Uterus (tissue), 4 donors: ENCODE measurements at places on chromosomes 4 and X.
A peak's percentile ranks its signal among the peaks of the same experiment; 100 is the strongest.

DNA sequence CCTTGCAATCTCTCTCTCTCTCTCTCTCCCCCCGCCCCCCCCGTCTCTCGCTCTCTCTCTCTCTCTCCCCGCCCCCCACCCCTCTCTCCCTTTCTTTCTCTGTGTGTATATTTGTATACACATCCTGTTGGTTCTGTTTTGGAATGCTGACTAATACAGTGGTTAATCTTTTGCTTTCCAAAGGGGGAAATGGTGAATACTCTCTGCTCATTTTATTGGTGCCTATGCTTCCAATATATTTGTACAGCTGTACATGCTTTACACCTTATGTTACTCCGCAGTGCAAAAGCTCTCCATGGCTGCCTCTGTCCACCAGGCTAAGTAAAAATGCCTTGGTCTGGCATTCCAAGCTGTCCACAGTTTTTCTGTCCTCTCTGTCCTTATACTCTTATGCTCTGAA, 158.8 kb downstream of the RBMX2 start:
- no peak for DNase-seq

GRCh38 chr4:101651778-101652177, 138.8 kb upstream of the BANK1 start:
- DNase-seq = no peak

- no peak for DNase-seq
Observed at GRCh38 chr4:141244419-141244818, 23.7 kb downstream of the ZNF330 start.

- DNase-seq = no peak
Observed at GRCh38 chrX:150255441-150256296, 107.4 kb upstream of the MAMLD1 start.

DNA sequence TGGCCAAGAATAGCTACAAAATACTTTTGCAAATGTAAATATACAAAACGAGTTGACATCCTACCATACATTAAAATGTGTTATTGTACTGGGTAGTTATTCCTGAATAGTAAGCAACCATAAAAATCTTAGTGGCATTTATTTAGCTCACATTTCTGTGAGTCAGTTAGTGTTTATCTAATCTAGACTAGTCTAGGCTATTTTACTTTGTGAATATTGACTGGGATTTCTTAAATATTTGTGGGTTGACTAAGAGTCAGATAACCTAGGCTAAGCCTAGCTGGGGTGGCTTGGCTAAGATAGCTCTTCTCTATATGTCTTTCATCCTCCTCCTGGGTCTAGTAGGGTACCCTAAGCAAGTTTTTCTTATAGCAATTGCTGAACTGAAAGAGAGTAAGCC, 543.8 kb upstream of the DIAPH2 start:
- DNase-seq = no peak

DNA sequence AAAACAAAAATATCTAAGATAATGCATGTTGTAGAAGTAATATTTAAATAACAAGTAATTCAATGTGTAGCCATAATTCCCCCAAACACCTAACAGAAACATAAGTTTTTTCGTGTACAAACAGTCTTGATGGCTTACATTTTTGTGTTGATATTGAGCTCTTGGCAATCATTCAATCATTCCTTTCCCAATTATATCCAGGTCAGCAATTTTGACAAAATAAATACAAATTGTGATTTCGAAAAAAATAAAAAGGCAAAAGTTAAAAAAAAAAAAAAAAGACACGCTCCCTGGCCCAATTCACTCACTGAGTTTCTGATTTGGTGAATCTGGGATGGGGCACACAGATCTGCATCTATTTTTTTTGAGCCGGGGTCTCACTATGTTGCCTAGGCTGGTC, 187.6 kb upstream of the GPC4 start:
- no peak for DNase-seq

- DNase-seq = no peak
Observed at GRCh38 chrX:137982472-137983172, 416.7 kb downstream of the ZIC3 start.

GRCh38 chrX:67004451-67004850, 365.6 kb upstream of the EDA2R start:
- no peak for DNase-seq

DNA sequence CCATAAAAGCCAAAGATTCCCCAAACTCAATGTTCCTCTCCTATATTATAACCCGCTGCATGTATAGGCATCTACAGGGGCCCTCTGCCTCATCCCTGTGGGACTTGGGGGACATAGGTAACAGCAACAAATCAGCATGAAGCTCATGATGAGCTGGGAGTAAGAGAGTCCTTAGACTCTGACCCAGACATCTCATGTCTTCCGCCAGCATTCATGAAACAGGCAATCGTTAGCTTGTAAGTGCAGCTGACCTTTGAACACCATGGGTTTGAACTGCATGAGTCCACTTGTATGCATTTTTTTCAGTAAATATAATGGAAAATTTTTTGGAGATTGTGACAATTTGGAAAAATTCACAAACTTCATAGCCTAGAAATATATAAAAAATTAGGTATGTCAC, 10.4 kb upstream of the SCOC start:
- DNase-seq = no peak

- no peak for DNase-seq
Observed at GRCh38 chrX:142891046-142891445, 134.7 kb upstream of the SPANXN4 start.

- no peak for DNase-seq
Observed at GRCh38 chrX:136126371-136126770, 21.0 kb upstream of the FHL1 start.

DNA sequence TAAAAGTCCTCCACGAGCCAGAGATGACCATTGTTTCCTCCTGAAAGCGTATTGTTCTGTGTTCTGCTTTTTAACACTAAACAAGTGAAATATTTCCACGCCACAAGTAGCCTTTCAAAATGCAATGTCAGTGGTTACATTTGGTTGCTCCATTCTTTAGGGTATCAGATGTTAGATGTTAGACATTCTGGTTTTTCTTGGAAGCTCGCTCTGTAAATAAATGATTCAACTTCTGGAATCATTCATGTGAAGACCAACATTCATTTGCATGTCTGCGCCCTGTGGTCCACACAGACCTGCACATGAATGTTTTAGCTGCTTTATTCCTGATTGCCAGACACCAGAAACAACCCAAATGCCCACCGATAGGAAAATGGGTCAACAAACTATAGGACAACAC, 38.0 kb upstream of the HELT start:
- DNase-seq = no peak

DNA sequence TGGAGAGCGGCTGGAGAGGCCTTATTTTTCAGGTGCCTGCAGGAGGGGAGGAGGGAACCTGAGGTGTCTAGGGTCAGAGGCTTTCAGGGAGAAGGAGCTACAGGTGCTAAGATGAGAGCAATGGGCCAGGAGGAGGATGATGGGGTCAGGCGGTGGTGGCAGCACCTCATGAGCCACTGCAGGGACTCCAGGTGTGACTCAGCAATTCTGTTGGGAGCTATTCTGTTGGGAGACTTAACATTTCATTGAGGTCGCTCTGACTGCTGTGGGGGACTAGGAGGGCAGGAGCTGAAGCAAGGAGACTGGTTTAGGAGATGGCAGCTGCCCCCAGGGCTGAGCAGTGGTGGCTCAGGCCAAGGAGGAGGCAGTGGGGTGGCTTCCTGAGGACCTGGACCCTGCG, 65.0 kb downstream of the CLDN34 start:
- DNase-seq = no peak

DNA sequence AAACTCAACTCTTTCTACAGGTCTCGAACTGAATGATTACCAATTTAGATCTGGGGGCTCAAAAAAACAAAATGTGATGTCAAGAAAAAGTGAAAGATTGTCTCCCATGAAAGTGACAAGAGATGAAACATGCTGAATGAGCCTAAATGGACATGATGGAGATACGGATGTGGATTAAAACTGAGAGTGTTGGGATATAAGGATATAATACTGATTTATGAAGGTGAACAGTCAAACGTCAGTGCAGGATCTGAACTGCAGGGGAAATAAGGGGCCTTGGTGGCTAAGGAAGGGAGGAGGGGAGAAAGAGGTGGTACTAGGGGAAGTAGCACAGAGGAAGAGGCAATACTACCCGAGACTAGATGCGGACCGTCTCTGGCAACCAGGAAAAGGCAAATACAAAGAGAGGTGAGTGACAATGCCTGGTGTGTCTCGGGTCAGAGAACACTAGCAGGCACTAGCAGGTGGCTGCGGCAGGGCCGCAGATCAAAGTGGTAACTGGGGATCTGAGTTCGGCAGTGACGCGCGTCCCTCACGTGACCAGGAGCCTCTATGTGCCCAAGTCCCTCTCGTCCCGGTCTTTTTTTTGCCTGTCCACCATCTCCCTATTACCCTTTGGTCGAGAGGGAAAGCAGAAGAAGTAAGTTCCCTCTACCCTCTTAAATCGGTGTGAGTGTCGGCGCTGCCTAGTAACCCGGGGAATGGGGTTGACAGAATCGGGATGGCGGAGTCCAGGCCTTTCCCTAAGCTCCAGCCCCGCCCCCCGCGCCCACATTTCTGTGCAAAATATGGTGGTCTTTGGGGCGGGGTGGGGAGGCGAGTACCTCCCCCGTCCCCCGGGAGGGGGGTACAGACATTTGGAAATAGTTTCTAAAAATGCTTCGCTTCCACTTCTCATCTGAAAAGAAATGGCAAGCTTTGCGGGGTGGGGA, at the start of gene TCEAL1:
Gene TCEAL1, plus strand, starts transcription at position 590 of the 932 bp plus-strand sequence. CDS start 942 bp downstream, outside the sequence.
- DNase-seq = peak; percentile 67

GRCh38 chr4:3524920-3525319, 7.3 kb downstream of the LRPAP1 start:
- DNase-seq = no peak

- DNase-seq = no peak
Observed at GRCh38 chrX:118862091-118862490, 38.5 kb downstream of the ZCCHC12 start.

GRCh38 chr4:141486375-141486997, 149.9 kb upstream of the IL15 start:
- no peak for DNase-seq

DNA sequence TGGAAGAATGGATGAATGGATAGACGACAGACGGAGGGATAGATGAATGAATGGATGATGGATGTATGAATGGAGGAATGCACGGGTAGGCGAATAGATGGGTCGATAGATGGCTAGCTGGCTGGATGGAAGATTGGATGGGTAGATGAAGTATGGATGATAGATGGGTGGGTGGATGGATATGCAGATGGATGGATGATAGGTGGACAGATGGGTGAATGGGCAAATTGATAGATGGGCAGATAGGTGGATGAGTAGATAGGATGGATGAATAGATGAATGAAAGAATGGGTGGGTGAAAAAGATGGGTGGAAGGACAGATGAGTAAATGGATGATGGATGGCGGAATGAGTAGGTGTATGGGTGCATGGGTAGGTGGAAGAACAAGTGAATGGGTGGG, 57.3 kb downstream of the EVC2 start:
- DNase-seq = no peak

DNA sequence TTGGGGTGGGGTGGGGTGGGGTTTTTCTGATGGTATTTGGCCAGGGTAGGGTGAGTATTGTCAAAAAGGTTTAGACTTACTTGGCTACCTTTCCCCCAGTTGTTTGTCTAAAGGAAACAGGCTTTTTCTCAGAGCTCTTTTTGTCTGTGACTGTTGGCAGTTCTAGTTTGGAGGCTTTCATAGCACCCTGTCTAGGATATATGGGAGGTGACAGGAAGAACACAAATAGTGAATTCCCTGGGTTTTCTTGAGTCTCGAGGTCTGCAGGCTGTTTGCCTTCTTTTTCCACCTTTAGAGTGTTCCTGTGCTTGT, 13.5 kb downstream of the RPS6KA3 start:
- DNase-seq = no peak

DNA sequence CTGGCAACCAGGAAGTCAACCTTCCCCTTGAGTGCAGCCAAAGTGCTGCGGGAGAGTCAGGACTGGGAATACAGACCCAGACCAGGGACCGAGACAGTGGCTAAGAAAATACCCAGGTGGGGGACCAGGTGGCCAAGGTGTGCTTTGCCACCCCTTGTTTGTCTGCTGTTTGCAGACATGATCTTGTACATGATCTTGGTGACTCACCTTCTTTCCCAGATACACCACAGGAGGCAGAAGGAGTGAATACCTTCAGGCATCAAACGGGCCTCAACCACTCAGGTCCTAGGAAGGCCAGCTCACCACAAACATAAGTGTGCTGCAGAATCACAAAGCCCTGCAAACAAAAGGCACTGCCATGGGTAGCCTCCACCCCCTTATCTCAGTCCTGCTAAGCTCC, 62.0 kb downstream of the CNGA2 start:
- DNase-seq = no peak

- no peak for DNase-seq
Observed at GRCh38 chrX:80223982-80224579, 196.2 kb upstream of the TENT5D start.

- no peak for DNase-seq
Observed at GRCh38 chr4:909821-910220, 22.3 kb downstream of the GAK start.

DNA sequence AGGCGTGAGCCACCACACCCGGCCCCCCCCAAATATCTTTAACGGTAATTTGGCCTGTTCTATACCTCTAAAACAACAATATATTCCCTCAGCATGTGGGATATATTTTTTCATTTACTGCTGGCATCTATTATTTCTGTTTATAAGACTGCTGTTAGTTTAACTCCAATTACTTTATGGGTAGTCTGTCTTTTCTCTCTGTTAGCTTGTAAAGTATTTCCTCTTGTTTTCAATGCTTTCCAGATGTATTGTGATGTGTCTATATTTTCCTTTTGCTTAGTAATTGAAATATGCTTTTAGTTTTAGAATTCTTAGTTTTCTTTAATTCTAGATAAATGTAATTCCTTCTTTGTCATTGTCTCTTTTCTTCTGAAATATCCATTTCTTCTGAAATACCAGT, 445.8 kb downstream of the ANKRD50 start:
- no peak for DNase-seq

DNA sequence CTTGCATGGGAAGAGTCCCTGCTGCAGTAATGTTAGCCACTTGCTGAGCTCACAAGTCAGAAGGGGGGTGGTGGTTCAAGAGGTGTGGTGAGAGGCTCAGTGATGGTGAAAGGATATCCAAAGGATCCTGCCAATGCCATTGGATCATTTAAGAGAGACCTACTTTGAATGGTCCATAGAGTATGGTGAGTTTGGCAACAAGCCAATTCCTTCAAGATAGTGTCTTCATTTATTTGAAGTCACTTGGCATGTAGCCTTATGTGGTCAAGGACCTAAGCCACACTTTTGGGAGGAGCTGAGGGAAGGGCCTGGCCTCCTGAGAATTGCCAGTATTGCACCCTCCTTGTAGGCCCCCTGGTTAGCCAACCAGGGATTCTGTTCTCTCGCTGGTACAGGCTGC, 87.9 kb downstream of the TSPAN7 start:
- DNase-seq = no peak

- DNase-seq = no peak
Observed at GRCh38 chr4:118012142-118012541, 22.1 kb upstream of the NDST3 start.

DNA sequence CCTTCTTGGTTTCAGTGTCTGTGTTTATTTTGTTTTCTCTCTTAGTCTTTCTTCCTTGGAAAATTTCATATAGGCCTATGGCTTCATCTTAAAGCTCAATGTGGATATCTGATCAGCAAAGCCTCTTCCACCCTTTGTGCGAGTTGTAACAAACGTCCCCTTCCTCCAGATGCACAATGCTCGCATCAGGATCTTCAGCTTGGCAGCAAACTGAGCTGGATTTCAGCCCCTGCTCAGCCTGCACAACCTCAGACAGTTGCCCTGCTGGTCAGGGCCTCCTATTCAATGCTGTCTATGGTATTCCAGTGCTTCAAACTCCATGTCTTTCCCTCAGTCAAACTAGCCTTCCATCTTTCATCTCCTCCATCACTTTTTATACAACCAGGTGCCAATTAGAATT, 309.4 kb downstream of the ARHGAP24 start:
- no peak for DNase-seq

GRCh38 chr4:52833941-52834525, 28.1 kb upstream of the RASL11B start:
- no peak for DNase-seq
